ENCODE measurements at places on chromosomes 7 and 10.

DNA sequence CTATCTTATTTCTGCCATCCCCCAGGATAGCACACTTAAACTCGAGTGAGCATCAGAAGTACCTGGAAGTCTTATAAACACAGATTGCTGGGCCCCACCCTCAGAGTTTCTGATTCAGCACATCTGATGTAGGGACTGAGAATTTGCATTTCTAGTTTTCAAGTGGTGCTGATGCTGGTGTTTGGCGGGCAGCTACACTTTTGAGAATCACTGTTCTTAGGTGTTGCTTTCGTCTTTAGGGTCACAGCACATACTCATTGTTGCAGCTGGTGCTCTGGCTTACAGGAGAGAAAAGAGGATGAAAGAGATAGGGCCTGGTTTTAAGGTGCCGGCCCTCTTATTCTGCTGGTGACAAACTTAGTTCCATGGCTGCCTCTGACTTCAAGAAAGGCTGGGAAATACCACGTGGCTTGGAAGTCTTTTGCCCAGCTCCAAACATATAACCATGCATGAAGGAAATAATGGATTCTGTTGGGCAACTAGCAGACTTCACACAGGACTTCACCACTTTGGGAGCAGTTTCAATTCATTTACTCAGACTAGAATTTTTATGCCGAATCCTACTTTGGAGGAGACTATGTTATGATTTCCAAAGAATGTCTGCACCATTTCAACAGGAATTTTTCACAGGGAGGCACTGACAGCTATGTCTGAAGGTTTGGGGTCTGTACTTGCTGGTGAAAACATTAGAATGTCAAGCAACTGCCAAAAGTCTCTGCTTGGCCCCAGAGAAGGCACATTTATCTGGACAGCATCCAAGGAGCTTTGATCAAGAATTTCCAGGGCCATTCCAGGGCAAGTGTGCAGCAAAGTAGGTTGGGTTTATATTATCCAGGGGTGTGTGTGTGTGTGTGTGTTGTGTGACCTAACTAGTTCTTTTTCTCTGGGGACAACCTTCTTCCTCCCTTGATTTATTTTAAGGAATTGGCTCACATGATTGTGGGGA is 6.9 kb upstream of the MINDY4 start:
- DNase-seq, result peak; percentile 75

DNA sequence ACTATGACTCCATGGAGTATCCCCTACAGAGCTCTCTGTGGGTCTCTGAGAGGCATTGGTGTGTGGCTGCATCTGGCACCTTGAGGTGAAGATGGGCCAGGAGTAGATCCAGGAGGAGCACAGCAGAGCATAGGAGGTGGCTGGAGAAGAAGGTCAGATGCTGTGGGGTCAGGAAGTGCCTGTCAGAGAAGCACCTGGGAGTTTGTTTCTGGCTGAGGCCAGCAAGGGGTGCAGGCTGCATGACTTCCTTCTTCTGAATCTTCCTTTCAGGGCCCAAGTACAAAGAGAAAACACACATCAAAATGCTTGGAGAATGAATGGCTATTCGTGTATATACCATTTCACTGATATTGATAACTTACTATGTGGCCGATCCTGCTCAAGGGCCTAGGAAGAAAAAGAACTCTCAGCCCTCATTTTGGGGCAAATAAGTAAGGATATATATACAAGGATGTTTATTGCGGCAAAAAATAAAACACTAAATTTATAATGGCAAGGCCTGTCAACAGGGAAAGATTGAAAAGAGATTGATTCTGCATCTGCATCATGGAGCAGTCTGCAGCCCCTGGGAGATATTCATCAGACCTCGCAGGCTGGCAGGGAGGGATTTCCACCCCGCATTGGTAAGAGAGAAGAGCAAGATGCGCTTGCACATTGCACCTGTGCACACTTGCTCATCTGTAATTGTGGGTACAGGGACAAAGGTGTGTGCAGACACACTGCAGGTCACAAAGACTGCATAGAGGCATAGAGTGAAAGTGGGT is 39.2 kb downstream of the PTPRE start:
- no peak for DNase-seq

DNA sequence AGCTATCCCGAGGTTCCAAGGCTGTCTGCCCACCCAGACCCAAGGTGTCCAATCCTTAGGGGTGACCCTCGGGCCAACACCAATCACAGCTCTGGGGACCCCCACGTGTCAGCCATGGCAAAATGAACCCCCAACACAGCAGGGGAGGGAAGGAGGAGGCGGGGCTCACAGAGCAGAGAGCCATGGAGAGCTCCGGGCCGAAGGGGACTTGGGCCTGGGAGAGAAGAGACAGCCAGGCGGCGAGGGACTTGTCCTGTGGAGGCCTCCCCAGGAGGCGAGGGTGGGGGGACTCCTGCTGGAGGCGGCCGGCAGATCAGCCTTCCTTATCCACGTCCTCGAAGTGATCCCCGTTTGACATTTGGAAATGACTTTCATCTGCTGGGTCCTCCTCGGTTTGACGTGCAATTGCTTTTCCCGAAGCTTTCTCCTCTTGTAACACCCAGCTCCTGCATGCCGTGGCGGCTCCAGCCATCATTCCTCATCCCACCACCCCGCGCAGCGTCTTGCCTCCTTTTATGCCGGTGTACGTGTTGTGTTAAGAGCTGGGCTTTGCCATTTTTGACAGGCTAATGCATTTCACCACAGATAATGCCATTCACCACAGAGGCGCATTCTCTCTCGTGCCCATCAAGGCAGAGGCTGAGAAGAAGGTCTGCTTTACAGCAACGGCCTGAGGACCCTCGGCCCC is 337.4 kb downstream of the DNAJB6 start:
- DNase-seq, result no peak

- DNase-seq, result no peak
Measured at GRCh38 chr7:90384433-90384832, 18.8 kb upstream of the CLDN12 start.

DNA sequence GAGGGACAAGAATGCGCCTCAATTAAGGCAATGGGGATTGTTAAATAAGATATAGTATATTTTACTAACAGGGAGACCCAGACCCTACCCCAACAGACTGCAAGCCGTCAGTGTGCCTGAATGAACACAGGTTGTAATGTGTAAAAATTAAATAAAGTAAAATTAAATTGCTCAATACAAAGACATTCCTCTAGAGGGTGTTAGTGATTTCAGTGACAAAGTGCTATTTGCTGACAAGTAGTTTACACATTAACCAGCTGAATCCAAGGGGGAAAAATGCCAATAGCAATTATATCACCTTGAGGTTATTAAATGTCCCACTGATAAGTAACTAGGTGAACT is 110.5 kb downstream of the EBF3 start:
- DNase-seq, result no peak

GRCh38 chr7:16023046-16023445 is 336.6 kb upstream of the MEOX2 start:
- DNase-seq, result no peak

DNA sequence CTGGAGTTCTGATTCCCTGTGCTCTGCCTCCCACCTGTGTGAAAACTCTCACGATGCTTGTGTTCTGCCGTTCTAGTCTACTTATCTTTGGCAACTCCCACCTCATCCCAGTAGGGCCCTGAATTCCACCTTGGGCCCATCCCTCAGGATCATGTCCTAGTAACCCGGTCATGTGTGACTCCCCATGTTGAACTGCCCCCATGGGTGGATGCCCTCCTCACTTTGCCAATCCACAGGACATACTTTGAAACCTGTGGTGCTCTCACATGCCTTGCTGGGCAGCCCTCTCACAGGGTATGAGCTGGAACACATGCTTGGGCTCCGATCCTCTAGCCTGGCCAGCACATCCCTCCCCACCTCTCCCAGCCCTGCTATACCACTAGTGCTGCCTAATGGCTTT is 3.8 kb upstream of the RBM33 start:
- no peak for DNase-seq

- no peak for DNase-seq
Measured at GRCh38 chr7:47292832-47293309, 289.0 kb downstream of the TNS3 start.

DNA sequence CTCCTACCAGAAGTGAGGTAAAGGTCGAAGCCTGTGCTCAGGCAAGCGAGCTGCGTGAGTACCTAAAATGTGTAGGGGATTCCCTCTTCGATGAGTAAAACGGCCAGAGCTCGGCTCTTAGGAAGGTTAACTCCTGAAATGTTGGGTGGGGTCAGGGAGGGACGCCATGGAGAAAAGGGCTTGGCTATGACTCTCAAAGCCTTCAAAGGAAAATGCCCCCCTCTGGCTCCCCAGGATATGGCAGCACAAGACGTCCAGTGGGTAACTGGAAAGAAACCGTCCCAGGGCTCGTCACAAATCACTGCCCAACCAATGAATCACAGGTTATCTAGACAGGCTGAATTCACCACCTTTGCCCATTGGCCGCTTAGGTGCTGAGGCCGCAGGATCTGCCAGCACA is 58.0 kb downstream of the CALML3 start:
- DNase-seq, result no peak

DNA sequence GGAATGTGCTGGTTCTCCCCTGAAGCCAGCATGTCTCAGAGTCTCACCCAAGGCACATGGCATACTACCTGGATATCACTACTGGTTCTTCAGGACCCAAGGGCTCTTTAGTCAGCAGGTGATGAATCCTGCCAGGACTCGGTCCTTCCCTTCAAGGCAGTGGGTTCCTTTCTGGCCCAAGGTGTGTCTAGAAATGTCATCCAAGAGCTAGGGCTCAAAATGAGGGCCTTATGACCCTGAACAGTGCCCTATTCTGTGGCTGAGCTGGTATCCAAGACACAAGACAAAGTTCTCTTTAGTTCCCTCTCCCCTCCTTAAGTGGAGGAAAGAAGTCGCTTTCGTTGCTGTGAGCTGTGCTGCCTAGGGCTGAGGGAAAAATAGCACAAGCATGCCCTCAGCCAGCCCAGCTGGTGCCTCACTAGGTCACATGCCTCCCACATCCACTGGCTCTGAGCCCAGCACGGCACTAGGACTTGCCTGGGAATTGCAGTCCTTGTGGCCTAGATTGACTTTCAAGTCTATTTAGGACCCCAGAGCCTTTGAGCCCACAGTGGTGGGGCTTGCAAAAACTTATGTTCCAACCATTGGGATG is 106.0 kb downstream of the BMS1 start:
- DNase-seq, result no peak

- no peak for DNase-seq
Measured at GRCh38 chr7:69338144-69338543, 260.1 kb upstream of the AUTS2 start.

DNA sequence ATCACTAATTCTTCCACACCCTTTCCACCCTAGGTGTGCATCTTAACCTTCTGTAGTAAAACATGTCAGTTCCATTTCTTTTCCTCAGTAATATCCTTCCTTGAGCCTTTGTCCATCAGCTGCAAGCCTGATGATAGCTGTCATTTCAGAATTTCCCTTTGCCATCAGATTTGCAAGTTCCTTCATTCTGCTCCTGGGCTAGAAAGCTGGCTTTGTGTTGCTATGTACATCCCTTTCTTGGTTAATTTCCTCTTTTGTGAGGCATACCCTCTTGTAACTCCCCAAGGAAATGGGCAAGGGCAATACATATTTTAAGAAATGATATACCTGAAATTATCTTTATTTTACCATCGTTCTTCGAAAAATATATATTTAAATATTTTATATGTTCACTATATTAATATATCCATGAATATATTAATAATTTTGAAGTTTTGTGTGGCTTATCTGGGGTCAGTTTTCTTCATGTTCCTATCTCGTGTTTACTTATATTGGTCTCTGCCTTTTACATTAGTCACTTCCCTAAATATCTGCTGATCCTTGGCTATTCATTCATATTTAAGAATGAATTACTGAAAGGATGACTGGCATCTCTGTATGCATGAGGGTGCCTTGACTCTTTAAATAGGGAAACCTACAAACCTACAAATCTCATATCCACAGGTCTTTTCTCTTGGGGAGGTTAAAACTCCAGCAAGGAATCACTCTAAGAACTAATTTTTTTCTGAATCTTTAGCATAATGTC is 143.8 kb downstream of the ZNF22 start:
- DNase-seq, result no peak

DNA sequence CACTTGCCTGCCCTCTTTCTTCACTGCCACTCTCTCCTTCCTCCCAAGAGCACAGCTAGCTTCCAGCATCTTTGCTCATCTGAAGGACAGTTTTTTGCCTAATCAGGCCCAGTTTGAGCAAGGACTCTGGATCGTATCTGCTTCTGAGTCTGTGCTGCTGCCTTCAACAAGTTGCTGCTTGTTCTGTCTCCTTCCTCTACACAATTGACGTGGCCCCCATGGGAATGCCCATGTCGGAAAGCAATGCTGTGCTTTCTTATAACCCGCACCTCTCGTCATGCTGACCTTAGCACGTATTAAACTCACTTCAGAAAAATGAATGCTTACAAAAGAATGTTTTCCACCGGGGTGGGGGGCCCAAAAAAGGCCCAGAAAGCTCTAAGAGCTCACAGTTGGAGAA is 324.7 kb upstream of the C7orf33 start:
- no peak for DNase-seq

DNA sequence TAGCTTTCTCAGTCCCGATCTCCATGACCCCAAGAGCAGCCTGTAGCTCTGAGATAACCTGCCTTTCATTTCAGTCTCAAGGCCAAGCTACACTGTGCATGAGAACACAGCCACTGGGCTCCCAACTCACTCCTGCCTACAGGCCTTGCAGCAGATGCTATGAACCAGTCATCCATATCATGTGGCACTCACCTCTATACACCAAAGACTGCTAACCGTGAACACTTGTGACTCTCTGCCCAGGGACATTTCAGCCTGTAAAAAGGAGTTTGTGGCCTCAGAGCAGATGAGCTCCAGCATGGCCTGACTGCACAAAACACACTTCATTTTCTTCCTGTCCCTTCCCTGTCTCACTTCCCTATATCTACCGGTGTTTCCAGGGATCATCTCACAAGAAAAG is 56.9 kb upstream of the NPY start:
- no peak for DNase-seq

GRCh38 chr10:103843045-103843444 is 12.3 kb downstream of the SH3PXD2A start:
- DNase-seq, result no peak

DNA sequence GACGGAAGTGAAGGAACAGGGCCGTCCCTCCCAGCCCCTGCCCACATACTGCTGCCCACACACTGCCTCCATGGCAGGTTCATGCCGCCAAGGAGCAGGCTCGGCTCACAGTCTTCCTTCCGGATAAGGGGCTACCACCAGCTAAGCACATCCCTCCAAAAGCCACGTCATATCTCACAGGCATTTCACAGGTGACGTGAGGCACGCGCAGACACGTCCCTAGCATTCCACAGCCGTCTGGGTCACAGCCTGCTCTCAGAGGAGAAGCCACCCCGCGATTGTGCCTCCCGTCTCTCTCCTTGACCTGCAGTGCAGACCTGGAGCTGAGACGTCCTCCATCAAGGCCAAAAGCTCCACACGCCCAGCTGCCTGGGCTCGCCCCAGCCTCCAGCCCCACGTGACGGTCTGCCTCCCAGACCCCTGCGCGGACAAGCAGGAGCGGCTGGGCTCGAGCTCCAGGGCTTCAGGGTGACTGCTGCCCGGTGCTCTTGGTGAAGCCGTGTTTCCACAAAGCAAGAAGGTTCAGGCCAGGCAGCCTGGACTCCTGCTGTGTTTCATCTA is 114.0 kb downstream of the MAD1L1 start:
- no peak for DNase-seq

Data from GM12864 (cell line).